ENCODE measurements at places on chromosomes 13 and 19.

- DNase-seq: no peak
Measured at GRCh38 chr19:48874303-48875135, 2.3 kb downstream of the PPP1R15A start.

DNA sequence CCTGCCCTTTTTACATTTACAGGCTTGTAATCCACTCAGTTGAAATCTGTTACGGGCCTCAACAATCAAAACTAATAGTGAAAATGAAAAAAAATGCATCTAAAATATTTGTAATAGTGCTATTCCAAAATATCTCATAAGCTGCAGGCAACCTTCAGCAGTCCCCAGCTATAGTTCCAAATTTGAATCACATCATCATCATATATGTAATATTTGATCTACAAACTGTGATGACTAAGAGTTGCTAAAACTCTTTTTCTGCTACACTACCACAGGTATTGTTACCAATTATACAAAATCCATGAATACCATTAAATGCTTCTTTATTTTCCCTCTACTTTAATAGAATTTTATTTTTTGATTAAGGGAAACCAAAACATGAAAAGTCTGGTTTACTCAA, 121.4 kb upstream of the RFC3 start:
- no peak for DNase-seq

- no peak for DNase-seq
Measured at GRCh38 chr13:93847162-93847561, 620.6 kb downstream of the GPC6 start.

- DNase-seq: no peak
Measured at GRCh38 chr13:109667807-109668291, 118.5 kb downstream of the IRS2 start.

DNA sequence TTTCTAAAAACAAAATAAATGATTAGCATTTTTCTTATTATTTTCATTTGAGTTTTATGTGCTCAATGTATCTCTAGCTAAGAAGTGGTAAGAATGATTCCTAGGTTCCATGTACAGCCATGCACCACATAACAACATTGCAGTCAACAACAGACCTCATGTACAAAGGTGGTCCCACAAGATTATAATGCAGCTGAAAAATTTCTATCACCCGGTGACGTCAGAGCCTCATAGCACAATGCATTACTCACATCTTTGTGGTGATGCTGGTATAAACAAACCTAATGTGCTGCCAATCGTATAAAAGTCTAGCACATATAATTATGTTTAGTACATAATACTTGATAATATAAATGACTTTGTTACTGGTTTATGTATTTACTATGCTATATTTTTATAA, 120.5 kb downstream of the SLC7A1 start:
- no peak for DNase-seq

DNA sequence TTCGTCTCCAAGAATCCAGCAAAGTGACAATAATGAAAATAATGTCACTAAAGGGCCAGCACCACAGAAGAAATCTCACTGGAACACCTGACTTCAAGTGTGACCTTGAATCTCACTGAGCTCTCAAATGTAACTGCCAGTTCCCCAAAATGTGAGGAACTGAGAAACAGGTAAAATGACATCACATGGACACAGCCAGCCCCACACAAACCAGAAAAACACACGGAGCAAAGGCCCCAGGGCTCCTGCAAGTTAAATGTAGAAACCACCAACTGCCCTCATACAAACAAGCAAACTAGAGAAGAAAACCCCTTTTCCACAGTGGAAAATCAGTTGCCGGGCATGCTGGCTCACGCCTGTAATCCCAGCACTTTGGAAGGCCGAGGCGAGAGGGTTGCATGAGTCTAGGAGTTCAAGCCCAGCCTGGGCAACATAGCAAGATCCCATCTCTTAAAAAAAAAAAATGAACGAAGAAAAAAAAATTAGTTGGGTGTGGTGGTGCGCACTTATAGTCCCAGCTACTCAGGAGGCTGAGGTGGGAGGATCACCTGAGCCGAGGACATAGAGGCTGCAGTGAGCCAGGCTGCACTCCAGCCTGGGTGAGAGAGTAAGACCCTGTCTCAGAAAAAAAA, 8.7 kb upstream of the KANK2 start:
- no peak for DNase-seq

GRCh38 chr19:13797870-13798269, 2.6 kb downstream of the ZSWIM4 start:
- no peak for DNase-seq

- DNase-seq: no peak
Measured at GRCh38 chr13:101739382-101740178, 287.1 kb downstream of the ITGBL1 start.

GRCh38 chr13:110266431-110266809, 40.5 kb downstream of the COL4A1 start:
- no peak for DNase-seq

GRCh38 chr13:22662771-22663170, 518.0 kb upstream of the SGCG start:
- DNase-seq: no peak

Measured in head of caudate nucleus (tissue), 42 donors.